ENCODE measurements at places on chromosomes 1 and 21.

GRCh38 chr1:58845942-58846341, 62.1 kb upstream of the JUN start:
- no peak for DNase-seq

DNA sequence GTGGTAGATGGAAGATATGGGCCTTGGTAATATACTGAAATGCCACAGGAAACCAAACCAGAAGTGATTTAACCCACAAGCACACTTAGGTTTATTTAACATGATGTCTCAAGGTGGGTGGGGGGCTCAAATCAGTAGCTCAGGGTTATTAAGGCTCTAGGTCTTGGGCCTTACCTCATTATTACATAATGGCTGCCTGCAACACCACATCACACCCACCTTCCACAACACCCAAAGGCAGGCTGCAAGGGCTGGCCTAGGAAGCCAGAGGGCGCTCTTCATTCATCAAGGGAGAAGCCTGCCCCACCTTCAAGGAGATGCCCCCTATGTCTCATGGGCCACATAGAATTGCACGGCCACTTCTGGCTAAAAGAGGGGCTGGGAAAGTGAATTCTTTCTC, 6.0 kb downstream of the TFF1 start:
- DNase-seq = peak; percentile 75

- no peak for DNase-seq
Measured at GRCh38 chr1:30765556-30766434, 8.2 kb upstream of the LAPTM5 start.

DNA sequence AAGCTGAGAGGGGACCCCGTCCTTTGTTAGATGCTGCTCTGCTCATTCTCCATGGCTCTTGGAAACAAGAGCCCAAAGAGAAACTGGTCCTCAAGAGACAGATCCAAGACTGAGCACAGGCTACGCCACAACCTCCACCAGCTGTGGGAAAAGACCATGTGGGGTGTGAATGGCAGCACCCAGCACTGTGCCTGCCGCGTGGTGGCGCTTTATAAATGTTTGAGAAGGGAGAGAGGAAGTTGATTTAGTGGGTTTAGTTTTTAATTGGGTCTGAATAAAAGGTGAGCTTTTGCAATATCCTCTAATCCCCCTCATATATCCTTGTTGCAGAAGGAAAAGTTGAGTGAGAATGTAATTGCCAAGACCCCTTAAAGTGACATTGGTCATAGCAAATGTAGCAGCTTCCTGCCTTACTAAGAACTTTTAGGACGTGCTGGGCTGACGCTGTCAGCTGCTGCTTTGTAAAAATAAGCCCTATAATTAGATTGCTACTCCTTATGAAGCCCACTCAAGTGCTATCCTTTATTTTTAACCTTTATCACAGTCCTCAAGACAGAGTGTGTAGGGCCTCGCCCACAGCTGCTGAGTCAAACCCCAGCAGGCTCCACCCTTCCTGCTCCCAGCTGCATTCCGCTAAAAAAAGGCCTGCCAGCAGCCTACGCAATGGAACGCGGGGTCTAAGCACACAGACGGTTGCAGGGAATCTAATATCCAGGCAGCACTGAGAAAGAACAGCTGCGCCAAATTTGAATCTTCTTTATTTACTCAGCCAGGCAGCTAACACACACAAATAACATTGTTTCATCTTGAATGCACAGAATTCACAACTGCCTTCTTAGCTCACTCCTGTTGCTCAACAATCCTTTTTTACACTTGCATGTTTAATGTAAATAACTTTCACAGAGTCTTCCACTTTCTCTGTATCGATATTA, 47.4 kb upstream of the PRDX6 start:
- peak; percentile 89 for DNase-seq

DNA sequence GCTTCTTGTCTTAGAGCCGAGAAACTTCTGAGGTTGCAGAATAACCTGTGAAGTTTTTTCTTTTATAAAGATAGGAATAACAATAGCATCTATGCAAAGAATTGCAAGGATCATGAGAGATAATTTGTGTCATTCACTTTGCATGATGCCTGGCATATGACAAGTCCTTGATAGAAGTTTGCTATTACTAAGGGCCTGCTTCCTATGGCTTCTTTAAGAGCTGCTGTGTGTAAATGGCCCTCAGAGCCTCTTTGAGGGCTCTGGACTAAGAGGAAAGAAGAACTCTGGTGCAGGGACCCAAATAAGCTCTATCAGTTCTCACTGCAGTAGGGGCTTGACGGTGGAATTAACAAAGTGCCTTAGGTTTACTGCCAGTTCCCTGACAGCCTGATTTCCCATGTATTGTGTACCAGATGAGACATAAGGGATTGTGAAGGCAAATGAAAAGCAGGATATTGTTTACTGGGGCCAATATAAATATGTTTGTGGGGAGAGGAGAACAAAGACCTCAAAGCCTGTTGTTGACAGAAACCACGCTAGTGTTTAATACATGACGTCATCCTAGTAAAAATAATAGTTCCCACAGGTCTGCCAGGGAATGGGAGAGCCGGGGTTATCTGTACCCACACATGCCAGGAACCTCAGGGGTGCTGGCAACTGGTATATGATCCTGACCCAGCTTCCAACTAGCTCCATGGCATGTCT, 131.2 kb upstream of the UBE2U start:
- no peak for DNase-seq

DNA sequence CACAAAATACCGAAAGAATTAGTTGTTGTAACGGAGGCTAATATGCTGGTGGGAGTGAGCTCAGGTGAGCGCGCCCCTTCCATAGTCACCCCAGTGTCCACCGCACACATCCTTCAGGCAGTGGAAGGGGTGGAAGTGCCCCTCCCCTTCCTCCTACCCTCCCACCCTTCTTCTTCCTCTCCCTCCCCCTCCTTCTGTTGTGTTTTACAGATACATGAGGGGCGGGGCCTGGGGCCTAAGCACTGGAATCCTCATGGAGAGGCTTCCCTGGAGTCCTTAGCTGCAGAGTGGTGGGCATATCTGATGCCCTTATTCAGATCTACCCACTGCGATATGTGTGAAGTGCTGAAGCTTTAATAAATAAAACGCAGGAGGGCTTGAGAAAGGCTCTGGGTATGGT, 10.3 kb upstream of the ADARB1 start:
- no peak for DNase-seq

DNA sequence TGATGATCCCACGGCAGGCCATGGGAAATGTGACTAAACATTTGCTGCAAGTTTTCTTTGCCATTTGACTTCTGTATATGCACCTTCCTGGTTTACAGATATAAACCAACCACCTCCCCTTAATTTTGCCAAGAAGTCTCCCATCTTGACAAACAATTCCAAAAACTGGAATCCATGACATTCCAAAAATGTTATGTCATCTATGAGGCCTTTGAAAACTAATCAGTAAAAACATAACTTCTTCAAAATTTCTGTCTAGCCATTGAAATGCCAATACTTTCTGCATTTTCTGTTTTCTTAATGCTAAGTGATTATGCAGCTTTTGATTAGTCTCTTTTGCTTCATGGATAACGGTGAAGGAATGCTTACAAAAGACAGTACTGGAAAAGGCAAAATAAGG, 84.1 kb downstream of the LYST start:
- no peak for DNase-seq

DNA sequence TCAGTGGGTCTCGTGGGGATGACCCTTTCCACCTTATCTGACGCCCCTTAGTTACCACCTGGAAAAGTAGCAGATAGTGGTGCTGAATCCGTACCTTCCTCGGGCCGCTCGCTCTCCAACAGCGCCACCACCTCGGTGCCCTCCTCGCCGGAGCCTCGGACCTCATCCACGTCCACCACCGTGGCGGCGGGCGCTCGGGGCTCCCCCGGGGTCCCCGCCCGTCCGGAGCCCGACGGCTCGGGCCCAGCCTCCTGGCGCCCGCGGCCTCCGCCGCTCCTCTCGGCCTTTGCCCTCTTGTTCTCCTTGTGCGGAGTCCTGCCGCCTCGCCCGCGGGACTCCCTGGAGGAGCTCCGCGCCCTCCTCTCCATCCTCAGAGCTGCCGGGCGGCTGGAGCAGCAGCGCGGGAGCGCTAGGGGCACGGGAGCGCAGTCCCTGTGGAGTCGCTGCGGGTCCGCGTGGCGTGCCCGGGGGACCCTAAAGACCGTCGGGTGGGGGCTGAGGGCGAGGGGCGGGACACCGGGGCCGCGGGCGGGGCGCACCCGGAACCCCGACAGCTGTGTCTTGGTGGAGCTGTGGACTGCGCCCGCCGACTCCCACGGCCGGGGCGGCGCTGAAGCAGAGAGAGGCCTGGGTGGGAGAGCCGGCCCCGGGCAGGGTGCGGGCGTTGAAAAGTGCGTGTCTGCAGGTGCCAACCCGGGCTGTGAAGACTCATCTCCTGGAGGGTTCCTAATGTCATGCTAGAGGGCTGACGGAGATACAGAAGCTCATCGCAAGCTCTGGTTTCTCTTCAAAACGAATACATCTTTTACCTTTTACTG, at the start of gene NPHS2:
NPHS2 (minus strand) TSS at position 452 of the 818 bp plus-strand sequence; CDS start at position 368, 84 bp downstream.
- DNase-seq = no peak

- peak; percentile 71 for DNase-seq
Measured at GRCh38 chr21:25903607-25904006, 168.8 kb downstream of the GABPA start.

DNA sequence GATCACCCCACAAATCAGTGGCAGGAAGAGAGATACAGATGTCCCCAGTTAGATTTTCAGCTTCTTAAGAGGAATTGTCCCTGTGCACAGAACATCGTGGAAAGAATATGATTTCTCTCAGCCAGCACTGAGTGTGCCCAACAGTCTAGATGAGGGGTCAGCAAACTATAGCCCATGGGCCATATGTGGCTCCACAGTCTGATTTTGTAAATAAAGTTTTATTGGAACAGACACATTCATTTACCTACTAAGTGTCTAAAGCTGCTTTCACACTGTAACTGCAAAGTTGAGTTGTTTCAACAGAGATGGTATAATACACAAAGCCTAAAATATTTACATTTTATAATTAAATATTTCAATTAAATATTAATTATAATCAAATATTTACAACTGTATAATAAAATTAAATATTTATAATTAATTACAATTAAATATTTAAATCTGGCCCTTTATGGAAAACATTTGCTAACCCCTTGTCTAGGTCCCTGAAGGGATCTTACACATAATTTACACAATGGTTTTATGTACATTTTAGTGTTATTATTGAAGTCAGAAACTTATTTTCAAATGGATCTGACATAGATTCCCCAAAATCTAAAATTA, 407.6 kb downstream of the PTPRU start:
- no peak for DNase-seq

- no peak for DNase-seq
Measured at GRCh38 chr1:18155881-18156385, 48.3 kb downstream of the IGSF21 start.

DNA sequence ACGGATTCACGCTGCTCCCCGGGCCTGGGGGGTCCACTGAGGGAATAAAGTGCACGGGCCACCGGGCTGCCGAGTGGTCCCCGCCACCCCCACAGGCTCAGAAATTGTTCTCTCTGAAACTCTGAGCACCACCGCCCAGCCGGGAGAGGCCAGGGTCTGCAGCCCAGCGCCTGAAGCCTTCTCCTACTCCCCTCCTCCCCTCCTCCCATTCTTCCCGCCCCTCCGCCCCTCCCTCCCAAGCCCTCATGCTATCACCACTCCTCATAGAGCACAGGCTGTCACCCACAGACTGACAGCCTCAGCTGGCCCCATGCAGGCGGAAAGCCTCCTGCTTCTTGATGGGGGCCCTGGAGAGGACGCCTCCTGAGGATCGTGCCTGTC, 707 bp upstream of the GPR153 start:
- DNase-seq = peak; percentile 63

DNA sequence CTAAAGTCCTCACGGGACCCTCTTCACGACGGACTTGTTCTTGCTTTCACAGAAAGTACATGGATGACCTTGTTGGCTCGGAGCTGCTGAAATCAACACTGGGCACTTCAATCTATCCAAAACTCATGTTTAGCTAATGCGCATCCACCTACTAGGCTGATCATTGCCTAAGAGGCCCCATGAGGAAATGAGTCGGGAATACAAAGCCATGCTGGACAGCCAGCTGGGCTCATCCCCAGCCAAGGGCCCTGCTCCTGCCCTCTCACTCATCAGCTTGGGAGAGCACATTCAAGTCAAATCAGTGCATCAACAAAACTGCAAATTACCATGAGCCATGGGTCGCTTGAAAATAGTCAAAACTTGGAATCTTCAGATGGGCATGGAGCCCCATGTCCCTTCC, 14.8 kb upstream of the HEYL start:
- no peak for DNase-seq

GRCh38 chr1:55216096-55216495, 932 bp upstream of the USP24 start:
- DNase-seq = no peak

DNA sequence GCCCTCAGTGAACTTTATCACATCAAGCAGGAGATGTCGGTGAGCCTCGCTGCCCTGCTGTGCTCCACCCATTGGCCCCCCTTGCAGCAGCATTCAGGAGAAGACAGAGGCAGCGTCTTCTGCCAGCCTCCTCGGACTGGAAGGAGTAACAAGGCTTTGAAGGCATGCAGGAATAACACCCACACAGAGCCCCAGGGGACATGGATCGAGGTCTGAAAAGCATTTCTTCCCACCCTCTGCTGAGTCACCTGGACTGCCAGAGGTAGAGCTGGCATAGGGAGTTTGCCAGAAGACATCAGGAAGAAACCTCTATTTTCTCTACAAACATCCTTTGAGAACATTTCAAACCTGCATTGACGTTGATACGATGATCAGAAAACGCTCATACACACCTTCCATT, 42.9 kb downstream of the COL18A1 start:
- no peak for DNase-seq

DNA sequence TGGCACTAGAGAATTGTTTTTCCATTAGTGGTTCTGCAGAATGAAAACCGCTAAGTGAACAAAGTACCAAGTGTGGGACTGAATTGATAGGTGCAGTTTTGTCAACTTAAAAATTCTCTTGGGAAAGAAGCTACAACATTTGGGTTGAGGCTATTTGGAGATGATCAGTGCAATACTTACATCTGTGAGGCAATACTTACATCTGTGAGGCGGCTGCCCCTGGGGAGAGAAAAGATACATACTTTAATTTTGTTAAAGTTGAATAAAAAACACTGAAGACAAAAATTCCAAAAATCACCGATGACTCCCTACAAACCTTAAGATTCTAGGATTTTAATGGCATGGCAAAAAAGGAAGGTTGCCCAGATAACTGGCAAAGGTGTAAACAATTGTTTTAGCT, 1.7 kb downstream of the CFAP410 start:
- DNase-seq = no peak

- peak; percentile 52 for DNase-seq
Measured at GRCh38 chr1:158793604-158794003, 12.6 kb upstream of the OR6N2 start.

GRCh38 chr1:26401891-26402290, 8.7 kb upstream of the LIN28A start:
- DNase-seq = no peak

Measured in Karpas-422 (cell line).